ENCODE measurements at places on chromosomes 4 and X.

DNA sequence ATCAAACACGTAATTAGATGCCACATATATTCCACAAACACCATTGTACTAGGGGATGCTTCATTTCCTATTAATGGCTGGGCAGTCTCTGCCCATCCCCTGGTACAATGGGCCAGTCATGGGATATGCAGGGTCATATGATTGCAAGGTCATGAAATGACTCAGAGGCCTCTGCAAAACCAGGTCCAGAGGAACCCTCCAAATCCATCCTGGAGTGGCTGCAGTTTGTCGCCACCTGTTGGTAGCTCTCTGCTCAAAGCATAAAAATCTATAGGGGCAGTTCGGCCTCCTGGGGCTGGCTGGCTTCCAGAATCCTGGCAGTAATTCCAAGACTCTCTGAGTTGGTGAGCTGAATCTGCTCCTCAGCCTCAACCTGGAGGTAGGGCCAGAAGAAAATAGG is 22.9 kb upstream of the PUDP start:
- DNase-seq = peak; percentile 18

- no peak for DNase-seq
Measured at GRCh38 chrX:116009346-116009745, 161.2 kb upstream of the AGTR2 start.

GRCh38 chrX:109959356-109959871 is 43.5 kb upstream of the TMEM164 start:
- DNase-seq = no peak

- DNase-seq = peak; percentile 21
Measured at GRCh38 chrX:5236096-5236495, 992.6 kb downstream of the NLGN4X start.

DNA sequence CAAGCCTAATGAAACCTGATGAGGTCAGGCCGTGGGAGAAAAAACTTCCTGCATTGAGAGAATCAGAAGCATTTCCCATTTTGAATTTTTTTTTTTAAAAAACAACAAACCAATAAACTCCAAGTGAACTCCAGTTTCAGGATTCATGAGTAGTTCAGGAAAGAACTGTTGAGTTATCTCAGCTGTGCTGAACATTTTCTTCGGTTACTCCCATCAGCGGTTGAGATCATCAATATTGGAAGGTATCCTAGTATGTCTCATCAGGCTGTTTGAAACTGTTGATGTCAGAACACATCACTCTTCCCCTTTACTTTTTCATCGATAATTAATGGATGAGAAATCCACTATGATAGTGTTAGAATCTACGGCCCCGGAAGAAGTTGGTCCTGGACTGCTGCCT is 82.4 kb upstream of the ADGRG2 start:
- DNase-seq = no peak

DNA sequence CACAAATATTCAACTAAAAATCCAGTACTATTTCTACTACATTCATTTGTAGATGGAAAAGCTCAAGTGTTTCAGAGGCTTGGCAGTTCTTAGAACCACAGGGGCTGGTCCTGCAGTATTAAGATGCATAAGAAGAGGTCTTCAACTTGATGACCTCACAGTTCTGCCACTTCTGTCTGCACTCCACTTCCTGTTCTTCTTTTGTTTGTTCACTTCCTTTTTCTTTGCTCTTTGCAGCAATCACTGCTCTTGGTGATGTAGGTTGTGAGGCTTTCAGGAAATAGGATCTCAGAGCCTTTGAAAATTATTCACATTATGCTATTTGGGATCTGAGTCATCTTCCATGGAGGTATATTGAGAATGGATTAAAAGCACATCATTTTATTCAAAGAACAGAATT is 602.0 kb upstream of the CPEB2 start:
- no peak for DNase-seq

DNA sequence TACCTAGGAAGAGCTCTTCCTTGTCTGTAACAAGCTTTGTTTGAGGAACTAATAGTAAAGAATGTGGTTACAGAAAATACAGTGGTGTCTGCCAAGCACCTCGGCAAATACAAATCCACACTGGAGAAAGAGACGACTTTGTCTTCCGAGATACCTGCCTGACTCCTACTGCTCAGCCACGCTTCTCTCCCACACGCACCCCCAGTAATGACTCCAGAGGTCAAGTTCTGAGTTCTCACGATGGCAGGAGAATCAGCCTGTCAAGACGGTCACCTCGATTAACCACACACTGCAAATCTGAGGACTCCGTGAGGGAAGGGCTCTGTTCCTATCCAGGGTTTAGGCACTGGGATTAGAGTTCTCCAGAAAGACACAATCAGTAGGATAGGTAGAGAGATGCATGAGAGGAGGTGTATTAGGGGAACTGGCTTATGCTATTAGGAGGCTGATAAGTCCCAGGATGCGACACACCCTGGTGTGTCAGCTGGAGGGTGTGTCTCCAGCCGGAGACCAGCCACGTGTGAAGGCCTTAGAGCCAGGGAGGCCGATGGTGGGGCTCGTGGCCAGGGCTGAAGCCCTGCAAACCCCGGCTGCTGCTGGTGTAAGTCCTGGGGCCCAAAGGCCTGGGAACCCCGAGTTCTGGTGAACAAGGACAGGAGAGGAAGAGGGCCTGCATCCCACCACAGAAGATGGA is 8.4 kb upstream of the TRIML2 start:
- DNase-seq = no peak

DNA sequence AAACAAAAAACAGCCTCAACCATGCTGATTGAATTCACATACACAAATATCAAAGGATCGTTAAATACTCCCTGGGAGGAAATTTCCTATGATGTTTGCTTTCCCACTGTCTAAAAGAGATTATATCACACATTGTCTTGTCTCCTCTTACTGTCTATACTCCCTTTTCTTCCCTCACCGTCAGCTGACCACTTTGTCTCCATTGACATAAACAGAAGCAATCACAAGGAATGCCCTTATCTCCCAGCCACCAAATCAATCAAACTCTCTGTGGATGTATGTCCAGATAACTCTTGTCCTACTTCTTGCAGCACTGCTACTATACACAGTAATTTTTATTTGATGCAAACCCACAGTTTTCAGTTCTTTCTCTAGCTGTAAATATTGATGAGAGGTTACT is 12.2 kb upstream of the NUDT9 start:
- DNase-seq = no peak

GRCh38 chrX:48754238-48754637 is 7.3 kb upstream of the GLOD5 start:
- no peak for DNase-seq

DNA sequence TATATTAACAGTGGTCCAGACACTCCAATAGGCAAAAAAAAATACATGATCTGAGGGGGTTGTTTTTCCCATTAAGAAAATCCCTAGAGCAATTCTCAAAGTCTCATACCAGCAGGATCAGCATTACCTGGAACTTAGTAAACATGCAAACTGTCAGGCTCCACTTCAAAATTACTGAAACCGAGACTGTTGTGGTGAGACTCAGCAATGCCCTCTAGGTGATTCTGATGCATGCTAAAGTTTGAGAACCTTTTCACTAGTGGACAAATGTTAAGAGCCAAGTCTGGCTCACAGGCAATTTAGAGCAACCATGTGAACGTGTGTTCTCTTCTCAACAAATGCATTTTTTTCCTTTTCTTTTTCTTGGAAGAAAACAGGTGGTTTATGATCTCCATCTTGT is 30.2 kb downstream of the NEK1 start:
- peak; percentile 20 for DNase-seq

GRCh38 chrX:151042842-151043241 is 59.7 kb downstream of the HMGB3 start:
- no peak for DNase-seq

DNA sequence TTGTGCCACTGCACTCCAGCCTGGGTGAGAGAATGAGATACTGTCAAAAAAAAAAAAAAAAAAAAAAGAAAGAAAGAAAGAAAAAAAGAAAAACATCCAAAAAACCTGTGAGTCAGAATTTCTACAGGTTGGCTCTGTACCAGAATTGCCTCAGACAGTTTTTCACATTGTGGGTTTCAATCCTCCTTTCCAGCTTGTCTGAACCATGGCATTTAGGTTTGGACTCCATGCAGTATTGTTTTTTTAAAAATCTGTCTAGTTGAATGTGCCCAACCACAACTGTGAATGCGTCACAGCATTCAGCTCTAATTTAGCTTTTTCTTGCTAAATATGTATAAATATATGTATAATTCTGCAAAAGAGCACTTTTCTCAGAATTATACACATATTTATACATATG is 31.4 kb upstream of the ARSH start:
- no peak for DNase-seq

- no peak for DNase-seq
Measured at GRCh38 chrX:153778684-153779101, 2.1 kb upstream of the SRPK3 start.

GRCh38 chr4:38082424-38083385 is 122.5 kb downstream of the PTTG2 start:
- peak; percentile 69 for DNase-seq

- no peak for DNase-seq
Measured at GRCh38 chr4:13495753-13496152, 11.6 kb upstream of the RAB28 start.

DNA sequence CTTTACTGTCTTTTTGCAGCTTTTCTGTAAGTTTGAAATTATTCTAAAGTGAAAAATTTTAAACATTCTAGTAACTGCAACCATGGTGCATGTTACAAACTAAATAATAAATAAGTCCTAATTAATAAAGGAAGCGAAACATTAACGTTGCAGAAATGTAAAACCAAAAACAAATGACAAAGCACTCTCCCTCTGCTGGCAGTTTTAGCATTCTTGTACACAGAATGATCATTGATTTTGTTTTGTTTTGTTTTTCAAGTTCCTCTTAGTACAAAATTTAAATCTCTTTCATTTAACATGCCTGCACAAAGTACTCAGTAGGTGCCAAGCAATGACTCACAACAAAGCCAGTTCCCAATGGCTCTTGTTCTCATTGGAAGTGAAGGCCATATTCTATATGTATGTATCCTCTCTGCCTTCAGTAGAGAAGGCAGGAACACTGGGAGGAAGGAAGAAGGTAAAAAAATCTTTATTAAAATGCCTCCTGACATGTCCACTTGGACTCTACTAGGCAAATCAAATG is 13.7 kb upstream of the TMSB4X start:
- DNase-seq = no peak

DNA sequence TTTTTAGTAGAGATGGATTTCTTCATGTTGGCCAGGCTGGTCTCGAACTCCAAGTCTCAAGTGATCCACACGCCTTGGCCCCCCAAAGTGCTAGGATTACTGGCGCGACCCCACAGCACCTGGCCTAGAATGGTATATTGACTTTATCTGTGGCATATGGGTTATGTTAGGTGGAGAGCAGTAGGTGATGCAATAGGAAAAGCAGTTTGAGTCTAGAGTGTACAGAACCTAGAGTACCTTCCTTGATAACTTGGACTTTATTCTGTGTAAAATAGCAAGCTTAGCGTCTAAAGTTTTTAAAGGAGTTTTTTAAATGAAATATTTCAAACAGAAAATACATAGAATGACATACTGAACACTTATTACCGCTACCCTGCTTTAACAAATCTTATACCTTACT is 312.0 kb upstream of the ZCCHC13 start:
- no peak for DNase-seq

DNA sequence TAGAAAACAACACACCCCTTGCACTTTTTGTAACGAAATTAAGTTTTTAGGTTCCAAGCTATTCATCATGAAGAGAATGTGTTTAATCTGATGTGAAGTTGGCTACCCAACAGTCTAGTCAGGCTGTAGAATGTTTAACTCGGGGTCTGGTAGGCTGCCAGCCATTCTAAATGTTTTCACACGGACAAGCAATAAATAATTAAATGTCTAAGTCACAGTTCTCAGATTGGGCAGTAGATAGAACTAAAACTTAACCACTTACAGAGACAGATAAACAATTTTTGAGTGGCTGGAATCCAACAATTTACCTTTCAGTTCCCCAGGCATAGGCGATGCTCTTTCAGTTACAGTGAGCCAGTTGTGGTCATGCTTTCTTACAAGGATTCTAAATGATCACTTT is 66.5 kb downstream of the CHIC2 start:
- DNase-seq = peak; percentile 90

DNA sequence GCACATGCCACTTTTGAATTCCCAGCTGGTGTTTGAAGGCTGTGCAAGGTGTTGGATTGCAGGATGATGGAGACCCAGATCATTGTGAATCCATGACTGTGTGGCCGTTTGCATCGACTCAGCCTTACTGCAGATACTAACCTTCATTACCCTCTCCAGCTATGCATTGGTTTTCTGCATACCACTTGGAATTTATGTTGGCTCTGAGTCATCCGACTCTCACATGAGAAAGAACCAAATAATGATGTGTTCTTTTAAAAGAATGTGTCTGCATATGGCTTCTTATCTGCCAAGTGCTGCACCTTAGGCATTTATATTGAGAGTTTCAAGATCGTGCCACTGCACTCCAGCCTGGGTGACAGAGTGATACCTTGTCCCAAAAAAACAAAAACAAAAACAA is 106.7 kb upstream of the PRKX start:
- no peak for DNase-seq

GRCh38 chr4:167380964-167381363 is 146.7 kb upstream of the SPOCK3 start:
- no peak for DNase-seq

- no peak for DNase-seq
Measured at GRCh38 chr4:184757810-184758209, 23.9 kb upstream of the CENPU start.

DNA sequence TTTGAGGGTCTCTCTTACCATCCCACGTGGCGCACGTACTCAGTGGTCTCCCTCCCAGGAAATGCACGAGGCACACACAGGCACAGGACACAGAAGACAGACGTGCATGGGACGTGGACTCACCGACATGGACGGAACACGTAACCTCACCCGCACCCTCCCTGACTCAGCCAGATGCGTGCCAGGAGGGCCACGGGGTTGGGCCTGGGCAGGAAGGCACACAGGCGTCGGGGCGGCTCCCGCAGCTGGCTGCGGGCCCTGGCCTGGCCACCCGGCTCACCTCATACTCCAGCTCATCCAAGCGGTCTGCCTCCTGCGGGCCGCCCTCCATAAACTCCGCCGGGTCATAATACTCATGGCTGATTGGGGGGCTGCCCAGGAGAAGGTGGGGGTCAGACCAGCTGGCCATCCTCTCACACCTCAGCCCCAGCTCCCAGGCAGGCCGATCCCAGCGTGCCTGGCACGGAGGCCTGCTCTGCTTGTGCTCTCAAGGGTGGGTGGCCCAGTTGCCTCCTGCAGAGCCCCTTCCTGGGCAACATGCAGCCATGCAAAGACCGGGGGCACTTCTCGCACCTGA is 12.6 kb downstream of the SSR4 start:
- no peak for DNase-seq

DNA sequence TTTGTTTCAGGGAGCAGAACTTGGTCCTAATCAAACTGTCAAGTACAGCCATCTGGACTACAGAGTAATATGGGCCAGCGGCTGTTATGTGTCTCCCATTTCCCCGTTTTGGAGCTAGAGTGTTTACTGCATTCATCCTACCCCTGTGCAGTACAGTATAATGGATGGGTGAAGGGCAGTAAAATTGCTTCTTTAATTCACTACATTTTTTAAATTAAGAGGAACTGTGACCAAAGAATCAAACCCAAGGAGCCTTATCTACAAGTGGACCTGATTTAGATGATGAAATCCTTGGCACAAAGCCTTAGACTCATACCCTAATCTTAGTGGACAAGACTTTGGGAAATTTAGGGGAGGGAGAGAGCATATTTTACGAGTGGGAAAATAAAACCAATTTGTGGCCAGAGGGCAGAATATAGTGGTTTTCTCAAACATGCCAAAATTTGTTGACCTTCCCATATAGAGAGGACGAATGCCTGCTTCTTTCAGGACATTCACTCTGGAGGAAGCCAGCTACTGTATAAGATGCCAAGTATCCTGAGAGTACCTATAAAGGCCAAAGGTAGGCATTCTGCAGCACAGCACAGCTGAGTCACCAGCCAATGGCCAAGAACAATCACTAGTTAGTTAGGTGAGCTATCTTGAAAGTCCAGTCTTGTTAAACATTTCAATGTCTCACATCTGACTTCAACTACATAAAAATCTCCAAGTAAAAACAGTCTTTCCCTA is 253.8 kb upstream of the KCNIP4 start:
- peak; percentile 81 for DNase-seq

All from renal cortical epithelial cell (primary cell).